ENCODE measurements at places on chromosomes 2 and 18. TPM values are rescaled to one million over a fixed set of nuclear protein-coding genes. Genes with fewer than 3 reads are reported as not detected.

TUBA4B gene
- not detected for total RNA-seq

CNDP1 gene
- not detected for total RNA-seq

RAB27B gene
- 12.7 TPM for total RNA-seq

CCL20 gene
- total RNA-seq, result not detected

RSAD2 gene
- total RNA-seq, result not detected

GALM gene
- total RNA-seq, result 26.3 TPM

PAIP2B gene
- total RNA-seq, result 6.1 TPM

PSD4 gene
- total RNA-seq, result 29.6 TPM

POTEJ gene
- total RNA-seq, result not detected

PID1 gene
- total RNA-seq, result not detected

REG3G gene
- not detected for total RNA-seq

TMX3 gene
- 22.7 TPM for total RNA-seq

PJVK gene
- 14.6 TPM for total RNA-seq

EVX2 gene
- total RNA-seq, result not detected

ABCG5 gene
- total RNA-seq, result not detected

PROM2 gene
- 147 TPM for total RNA-seq

KHK gene
- total RNA-seq, result 10.4 TPM

SPHKAP gene
- not detected for total RNA-seq

NYAP2 gene
- 0.30 TPM for total RNA-seq

UGT1A8 gene
- total RNA-seq, result 0.17 TPM

RNPEPL1 gene
- 125 TPM for total RNA-seq

GBX2 gene
- total RNA-seq, result not detected

CROCC2 gene
- not detected for total RNA-seq

CABYR gene
- total RNA-seq, result 32.4 TPM

SP9 gene
- total RNA-seq, result not detected

ZNF385B gene
- total RNA-seq, result 2.8 TPM
